Sciatic nerve (tissue), 2 donors: ENCODE measurements at places on chromosomes 12 and 14. TPM values are rescaled to one million over a fixed set of nuclear protein-coding genes. Genes with fewer than 3 reads are reported as not detected.

- DNase-seq, result peak; percentile 78
Measured at GRCh38 chr12:752695-753610, 574 bp downstream of the WNK1 start.

DNA sequence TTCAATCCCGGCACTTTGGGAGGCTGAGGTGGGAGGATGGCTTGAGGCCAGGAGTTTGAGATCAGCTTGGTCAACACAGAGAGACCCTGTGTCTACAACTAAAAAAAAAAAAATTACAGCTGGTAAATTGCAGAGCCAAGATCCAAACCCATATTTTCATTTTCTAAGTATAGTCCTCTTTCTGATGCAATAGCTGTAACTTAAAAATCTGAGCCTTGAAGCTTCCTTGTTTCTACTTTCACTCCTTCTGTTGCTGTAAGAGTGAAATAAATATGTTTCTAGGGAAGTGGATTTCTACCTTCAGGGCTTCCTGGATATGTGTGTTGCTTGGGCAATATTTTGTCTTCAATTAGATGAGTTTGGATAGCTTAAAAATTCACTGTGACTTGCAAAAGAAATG lies 42.0 kb upstream of the PRICKLE1 start:
- no peak for DNase-seq

GRCh38 chr12:48473061-48473460 lies 702 bp downstream of the ANP32D start:
- DNase-seq, result no peak

GRCh38 chr14:105857826-105858675 lies 331.7 kb downstream of the TMEM121 start:
- DNase-seq, result peak; percentile 52

- DNase-seq, result no peak
Measured at GRCh38 chr14:58151133-58152013, 640 bp downstream of the ARMH4 start.

- DNase-seq, result no peak
Measured at GRCh38 chr12:31315044-31315715, 10.8 kb downstream of the SINHCAF start.

GRCh38 chr12:69998011-69998410 lies 173.0 kb downstream of the MYRFL start:
- DNase-seq, result no peak

- no peak for DNase-seq
Measured at GRCh38 chr14:45972416-45972815, 679.2 kb downstream of the RPL10L start.

- no peak for DNase-seq
Measured at GRCh38 chr14:89190765-89191513, 226.1 kb downstream of the FOXN3 start.

DNA sequence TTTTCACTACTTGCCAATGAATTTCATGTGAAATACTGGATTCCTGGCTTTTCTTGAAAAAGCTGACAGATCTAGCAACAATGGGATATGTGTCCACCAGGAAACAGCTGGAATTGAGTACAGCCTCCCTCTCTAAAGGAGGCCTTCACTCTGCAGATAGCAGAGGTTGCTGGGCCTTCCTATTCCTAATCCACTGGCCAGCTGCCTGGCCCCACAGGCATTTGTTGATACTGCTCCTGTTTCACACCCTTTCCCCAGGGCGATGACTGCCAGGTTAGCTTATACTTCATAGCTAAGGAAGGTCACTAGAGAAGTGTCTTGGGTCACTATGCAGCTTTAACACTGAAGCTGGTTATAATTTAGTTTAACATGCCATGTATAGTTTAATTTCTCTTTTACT lies 87.5 kb upstream of the PDZRN4 start:
- no peak for DNase-seq

DNA sequence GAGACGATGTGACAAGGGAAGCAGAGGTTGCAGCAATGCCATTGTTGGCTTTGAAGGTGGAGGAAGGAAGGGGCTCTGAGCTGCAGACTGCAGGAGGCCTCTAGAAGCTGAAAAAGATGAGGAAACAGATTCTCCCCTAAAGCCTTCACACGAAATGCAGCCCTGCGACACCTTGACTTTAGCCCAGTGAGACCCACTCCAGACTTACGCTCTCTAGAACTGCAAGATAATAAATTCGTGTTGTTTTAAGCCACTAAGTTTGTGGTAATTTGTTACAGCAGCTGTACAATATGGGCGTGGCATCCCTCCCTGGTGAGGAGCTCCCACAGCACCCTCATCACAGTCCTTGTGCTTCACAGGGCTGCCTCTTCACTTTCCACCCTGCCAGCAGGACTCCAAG lies 53.2 kb downstream of the GOLGA5 start:
- no peak for DNase-seq

The GALNT8 gene
- total RNA-seq, result 3.7 TPM

The TEAD4 gene
- total RNA-seq, result 30.1 TPM

The GLIPR1 gene
- 29.8 TPM for total RNA-seq

The CCDC85C gene
- total RNA-seq, result 9.0 TPM

The RFLNA gene
- total RNA-seq, result 28.1 TPM

The IFNG gene
- 0.40 TPM for total RNA-seq

The CLMN gene
- total RNA-seq, result 41.8 TPM
